ENCODE measurements at places on chromosomes 16 and 17.
A peak's percentile ranks its signal among the peaks of the same experiment; 100 is the strongest.

GRCh38 chr16:68235108-68235886 lies 630 bp downstream of the ESRP2 start:
- DNase-seq = no peak

DNA sequence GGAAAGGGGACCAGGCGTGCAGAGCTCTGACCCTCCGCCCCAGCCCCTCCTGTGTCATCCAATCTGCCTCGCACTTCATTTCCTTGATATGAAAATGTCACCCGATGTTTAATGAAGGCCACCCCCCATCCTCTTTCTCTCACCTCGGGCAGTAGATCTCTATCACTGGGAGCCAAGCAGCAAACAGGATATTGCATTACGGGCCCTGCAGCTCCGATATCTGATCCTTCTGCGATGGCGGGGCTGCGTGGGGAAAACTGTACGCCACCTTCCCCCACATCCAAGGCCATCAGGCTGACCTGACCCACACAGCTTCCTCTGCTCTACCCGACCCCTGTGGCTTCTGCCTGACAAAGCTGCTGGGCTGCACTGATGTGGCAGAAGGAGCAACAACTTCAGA lies 74.9 kb downstream of the DYNLRB2 start:
- no peak for DNase-seq

- peak; percentile 13 for DNase-seq
Measured at GRCh38 chr17:73956595-73957465, 246.6 kb upstream of the RPL38 start.

DNA sequence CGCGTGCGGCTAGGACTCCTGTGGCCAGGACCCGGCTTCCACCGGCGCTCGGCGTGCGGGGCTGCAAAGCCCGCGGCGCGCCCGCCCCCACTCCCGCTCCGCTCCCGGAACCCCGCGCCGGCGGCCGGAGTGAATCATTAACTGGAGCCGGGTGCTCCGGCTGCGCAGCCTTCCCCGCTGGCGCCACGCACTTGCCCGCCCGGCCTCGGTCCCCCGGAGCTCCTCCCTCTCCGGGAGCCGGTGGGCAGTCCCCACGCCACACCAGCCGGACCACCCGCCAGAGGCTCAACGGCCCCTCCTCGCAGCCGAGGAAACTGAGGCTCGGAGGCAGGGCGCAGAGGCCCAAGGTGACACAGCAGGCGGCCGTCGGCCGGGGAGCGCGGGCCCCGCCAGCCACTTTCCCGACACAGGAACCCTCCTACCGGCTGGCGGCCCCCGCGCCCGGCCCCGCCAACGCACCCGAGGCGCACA lies 580 bp downstream of the BCAR1 start:
- DNase-seq = no peak

GRCh38 chr17:7122381-7122780 lies 7.8 kb upstream of the ASGR2 start:
- no peak for DNase-seq

GRCh38 chr17:79530361-79531105 lies 80.3 kb downstream of the RBFOX3 start:
- no peak for DNase-seq

DNA sequence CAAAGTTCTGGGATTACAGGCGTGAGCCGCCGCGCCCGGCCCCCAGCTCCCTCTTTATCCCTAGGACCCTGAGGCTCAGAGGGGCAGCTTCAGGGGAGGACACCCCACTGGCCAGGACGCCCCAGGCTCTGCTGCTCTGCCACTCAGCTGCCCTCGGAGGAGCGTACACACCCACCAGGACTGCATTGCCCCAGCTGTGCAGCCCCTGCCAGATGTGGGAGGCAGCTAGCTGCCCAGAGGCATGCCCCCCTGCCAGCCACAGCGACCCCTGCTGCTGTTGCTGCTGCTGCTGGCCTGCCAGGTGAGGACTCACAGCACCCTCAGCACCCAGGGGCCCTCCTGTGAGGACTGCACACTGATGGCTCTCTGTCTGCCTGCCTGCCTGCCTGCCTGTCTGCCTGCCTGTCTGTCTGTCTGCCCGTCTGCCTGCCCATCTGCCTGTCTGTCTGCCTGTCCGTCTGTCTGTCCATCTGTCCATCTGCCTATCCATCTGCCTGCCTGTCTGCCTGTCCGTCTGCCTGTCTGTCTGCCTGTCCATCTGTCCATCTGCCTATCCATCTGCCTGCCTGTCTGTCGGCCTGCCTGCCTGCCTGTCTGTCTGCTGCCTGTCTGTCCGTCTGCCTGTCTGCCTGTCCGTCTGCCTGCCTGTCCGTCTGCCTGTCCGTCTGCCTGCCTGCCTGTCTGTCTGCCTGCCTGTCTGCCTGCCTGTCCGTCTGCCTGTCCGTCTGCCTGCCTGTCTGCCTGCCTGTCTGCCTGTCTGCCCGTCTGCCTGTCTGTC lies 5.0 kb downstream of the GCGR start:
- no peak for DNase-seq

GRCh38 chr17:18968345-18968744 lies 16.4 kb downstream of the SLC5A10 start:
- DNase-seq = no peak

DNA sequence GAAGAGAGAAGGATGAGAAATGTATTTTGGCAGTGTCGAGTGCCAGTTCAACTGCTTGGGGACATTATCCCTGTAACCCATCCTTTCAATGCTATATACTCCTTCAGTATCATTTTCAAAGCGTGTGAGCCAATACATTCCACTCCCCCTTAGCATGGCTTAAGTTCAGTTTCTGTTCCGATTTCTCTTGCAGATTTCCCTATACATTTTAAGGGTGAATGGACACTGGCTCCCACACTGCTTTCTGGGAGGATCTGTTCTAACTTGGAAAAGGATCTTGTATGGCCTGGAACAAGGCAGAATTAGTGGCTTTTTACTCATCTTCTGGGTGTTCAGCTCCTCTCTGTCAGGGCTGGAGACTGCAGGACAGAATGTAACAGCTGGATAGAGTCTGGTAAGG lies 333.8 kb downstream of the HAPSTR1 start:
- DNase-seq = no peak

GRCh38 chr16:28180655-28181460 lies 30.9 kb downstream of the XPO6 start:
- DNase-seq = no peak

GRCh38 chr17:81317961-81318605 lies 23.0 kb upstream of the SLC38A10 start:
- DNase-seq = no peak

- DNase-seq = no peak
Measured at GRCh38 chr16:65634291-65634690, 512.4 kb upstream of the CDH11 start.

Data from stimulated activated CD8-positive, alpha-beta memory T cell treated with anti-CD3 and anti-CD28 coated beads, Interleukin-2, amount 100 ng/mL, for 1 hour (primary cell).